ENCODE measurements at places on chromosomes 13 and 19.
A peak's percentile ranks its signal among the peaks of the same experiment; 100 is the strongest.

- no peak for DNase-seq
Observed at GRCh38 chr19:10780368-10780767, 55.6 kb downstream of the TMED1 start.

DNA sequence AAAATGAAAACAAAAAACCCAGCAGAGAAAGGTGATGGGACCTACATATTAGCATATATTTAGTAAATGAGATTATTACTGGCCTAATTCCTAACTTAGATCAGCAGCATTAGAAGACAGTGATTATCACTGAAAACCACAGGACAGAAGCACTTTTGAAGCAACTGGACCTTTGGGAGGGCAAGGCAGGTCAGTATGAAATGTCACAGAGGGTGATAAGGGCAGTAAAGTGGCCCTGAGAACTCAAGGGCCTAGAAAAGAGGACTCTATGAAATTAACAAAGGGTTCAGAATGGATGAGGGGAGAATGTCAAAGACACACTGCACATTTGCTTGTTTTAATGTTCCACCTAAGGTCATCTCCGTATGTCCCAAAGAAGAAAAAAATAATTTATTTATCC is 148.7 kb downstream of the VWA8 start:
- DNase-seq, result no peak

DNA sequence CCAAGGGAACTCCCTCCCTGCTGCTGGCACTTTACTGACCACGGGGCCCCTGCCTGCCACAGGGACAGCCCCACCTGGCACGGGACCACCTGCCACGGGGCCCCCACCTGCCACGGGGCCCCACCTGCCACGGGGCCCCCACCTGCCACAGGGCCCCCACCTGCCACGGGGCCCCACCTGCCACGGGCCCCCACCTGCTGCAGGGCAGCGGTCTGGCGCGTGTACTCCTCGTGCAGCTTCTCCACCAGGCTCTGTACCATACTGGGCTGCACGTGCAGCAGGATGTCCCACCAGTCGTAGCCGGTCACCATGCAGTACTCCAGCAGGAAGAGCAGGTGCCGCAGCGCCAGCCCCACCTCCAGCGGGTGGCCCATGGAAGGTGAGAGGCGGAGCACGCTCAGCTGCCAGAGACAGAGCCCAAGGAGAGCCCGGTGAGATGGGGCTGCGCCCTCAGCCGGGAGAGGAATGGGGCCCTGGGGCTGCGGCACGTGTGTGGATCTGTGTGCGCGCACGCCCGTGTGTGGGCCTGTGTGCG is 16.1 kb downstream of the MED16 start:
- no peak for DNase-seq

- no peak for DNase-seq
Observed at GRCh38 chr13:111184458-111185401, 69.6 kb downstream of the ARHGEF7 start.

DNA sequence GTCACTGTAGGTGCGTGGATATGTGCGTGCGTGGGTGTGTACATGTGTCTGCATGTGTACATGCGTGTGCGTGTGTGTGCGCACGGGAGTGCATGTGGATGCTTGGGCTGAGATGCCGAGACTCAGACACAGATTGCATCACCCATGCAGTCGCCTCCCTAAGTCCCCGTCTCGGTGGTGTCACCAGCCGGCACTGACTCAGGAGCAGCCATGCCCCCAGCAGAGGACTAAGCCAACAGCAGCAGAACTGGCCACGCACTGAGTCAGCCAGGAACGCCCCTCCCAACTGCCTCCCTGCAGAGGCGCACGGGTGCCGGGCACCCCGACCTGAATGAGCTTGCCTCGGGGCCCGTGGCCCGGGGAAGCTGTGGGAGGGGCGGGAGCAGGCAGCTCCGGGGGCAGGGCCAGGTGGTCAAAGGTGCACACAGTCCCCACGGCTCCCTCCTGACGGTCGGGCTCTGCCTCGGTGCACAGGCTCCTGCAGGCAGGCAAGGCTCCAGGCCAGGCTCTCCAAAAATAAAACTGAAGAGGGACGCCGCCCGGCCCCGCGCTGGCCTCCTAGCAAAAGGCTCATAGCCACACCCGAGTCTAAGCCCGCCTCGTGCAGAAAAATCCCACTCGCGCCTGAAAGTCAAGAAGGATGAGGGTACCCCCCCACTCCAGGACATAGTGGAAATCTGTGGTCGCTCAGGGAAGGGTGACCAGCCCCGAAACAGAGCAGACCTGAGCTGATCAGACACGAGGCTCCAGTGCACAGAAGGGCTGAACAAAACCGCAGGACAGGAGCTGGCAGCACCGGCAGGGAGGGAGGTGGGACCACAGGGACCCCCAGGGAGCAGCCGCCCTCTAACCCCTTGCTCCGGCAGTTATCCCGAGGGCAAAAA is 49.2 kb downstream of the GADD45B start:
- peak; percentile 94 for DNase-seq

DNA sequence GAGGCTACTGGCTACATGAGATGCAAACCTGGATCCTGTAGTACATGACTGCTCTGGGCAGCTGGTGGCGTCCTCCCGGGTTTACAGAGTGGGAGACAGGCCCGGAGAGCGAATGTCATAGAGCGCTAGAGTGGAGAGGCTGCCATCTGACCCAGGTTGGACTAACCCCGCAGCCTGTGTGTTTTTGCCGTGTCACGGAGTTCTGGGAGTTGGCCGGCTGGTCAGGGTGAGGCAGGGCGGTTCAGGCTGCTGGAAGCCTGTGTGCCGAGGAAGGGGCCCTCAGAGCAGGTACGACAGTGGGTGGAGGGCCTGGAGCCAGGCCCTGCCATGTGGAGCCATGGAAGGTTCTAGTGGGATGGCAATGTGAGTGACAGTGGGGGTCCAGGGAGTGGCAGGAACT is 12.5 kb downstream of the CRTC1 start:
- DNase-seq, result no peak

DNA sequence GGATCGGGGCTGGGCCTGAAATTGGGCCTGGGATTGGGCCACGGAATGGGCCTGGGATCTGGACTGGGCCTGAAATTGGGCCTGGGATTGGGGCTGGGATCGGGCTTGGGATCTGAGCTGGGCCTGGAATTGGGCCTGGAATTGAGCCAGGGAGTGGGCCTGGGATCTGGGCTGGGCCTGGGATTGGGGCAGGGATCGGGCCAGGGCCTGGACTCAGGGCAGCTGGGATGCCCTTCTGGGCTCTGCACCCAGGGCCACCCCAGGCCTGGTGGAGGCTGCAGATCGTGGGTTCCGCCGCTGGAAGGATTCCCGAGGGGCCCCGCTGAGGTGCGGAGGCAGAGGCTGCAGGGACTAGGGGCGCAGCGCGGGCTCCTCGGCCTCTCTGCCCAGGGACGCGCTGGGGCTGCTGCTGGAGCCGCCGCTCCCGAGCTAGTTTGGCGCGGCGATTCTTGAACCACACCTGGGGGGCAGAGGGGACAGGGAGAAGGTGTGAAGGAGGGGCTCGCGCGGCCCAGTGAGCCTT is 1.8 kb downstream of the TPRX1 start:
- no peak for DNase-seq
